Psoas muscle (tissue), 8 donors: ENCODE measurements at places on chromosomes 2 and 18. TPM values are rescaled to one million over a fixed set of nuclear protein-coding genes. Genes with fewer than 3 reads are reported as not detected.

GRCh38 chr2:116787848-116788247, 1026.6 kb upstream of the DDX18 start:
- no peak for DNase-seq

DNA sequence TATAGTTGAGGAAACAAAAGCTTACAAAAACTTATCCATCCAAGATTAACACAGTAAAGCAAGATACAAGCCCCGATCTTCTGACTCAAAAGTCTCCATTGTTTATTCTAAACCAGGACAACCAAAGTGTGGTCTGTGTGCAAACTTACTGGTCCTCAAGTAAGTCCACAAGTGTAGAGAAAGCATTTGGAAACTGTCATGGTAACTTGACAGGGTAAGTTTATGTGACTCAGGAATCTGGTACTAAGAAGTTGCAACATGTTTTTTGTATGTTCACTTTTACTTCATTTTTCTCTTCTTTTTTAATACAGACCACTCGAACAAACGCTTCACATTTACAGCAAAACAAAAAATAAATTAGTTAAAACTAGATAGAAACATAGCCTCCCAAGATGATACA, 9.4 kb downstream of the MBD2 start:
- DNase-seq = no peak

GRCh38 chr2:98308532-98308931, 37.7 kb upstream of the CNGA3 start:
- DNase-seq = no peak

DNA sequence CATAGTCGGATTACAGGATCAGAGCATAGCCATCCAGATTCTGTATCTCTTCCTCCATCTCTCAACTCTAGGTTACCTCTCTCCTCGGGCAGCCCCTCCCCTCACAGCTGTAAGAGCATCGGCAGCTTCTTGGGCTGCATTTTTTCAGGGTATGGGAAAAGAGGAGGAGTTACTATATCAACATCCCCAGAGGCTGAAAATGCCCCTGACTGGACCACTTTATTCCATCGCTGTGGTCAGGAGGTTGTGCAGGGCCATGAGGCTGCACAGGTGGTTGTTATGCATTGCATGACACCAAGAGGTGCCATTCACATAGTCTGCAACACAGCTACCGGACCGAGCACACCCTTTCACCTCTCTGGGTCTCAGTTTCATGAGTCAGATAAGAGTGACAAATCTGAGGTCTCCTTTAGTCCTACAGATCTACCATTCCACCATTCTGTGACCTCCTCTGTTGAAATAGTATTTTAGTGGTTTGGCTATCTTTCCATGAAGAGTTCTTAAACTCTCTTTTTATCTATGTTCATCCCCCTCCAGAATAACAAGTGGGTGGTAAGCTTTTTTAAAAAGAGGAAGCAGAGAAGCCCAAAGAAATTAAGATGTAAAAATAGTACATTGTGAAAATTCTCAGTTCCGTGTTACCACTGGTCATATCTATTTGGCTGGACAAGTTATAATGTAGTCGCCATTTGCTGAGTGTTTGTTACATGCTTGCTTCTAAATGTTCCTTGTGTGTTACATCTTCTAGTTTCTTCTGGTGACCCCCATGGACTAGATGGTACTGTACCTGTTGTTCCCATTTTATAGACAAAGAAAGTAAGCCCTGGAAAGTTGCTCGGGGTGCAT, 56.6 kb upstream of the SLC1A4 start:
- no peak for DNase-seq

GRCh38 chr2:101307503-101307902, 998 bp downstream of the RNF149 start:
- no peak for DNase-seq

GRCh38 chr2:235390108-235390815, 103.6 kb upstream of the AGAP1 start:
- no peak for DNase-seq

DNA sequence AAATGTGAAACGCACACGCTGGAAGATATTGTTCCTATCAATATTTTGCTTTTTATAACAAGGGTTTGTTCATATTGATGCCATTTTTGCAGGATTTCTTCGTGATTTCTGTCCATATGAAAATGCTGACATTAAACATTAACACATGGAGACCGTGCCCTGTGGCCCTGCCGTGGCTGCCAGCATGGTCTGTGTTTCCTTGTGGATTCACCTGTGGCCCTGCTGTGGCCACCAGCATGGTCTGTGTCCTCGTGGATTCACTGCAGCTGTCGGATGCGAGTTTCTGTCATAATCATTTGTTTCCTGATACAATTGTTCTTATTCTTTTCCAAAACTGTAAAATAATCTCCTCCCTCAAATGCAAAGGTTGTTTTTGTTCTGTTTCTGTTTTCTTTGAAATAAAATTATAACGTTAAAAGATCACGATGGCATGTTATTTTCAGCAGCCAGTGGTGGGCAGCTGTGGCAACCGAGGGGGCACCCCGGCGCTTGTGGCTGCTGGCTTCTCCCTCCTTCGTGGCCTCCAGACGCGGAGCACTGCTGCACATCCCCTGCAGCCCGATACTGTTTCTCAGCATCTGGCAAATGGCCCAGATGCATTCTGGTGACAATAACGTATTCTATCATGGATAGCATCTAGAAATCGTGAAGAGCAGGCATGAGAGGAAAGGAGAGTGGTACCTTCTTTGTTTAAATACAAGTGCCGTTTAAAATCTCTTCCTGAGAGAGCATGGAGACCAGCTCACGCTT, 143.5 kb downstream of the PTGR3 start:
- DNase-seq = no peak

- no peak for DNase-seq
These were observed 469.6 kb upstream of the MYT1L start for GRCh38 chr2:2800697-2801096.

- no peak for DNase-seq
These were observed at the start of gene BCL2 for GRCh38 chr18:63319383-63320122. BCL2 (minus strand) TSS chr18:63319769.

DNA sequence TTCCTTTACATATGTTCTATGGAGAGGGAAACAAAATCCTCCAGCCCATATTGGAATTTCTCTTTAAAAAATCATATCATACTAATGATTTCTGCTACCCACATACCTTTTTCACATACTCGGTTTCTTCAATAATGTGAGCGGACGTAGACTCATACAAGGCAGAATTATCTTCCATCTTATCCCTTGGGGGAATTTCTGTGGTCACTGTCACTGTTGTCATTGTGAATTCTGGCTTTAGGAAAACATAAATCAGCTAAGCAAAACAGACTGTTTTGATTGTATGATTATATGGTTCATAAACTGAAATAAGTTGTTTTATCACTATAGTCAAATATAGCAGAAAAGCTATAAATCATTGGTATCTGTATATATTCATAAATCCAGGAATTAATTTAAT, 16.7 kb downstream of the CCDC68 start:
- DNase-seq = no peak

DNA sequence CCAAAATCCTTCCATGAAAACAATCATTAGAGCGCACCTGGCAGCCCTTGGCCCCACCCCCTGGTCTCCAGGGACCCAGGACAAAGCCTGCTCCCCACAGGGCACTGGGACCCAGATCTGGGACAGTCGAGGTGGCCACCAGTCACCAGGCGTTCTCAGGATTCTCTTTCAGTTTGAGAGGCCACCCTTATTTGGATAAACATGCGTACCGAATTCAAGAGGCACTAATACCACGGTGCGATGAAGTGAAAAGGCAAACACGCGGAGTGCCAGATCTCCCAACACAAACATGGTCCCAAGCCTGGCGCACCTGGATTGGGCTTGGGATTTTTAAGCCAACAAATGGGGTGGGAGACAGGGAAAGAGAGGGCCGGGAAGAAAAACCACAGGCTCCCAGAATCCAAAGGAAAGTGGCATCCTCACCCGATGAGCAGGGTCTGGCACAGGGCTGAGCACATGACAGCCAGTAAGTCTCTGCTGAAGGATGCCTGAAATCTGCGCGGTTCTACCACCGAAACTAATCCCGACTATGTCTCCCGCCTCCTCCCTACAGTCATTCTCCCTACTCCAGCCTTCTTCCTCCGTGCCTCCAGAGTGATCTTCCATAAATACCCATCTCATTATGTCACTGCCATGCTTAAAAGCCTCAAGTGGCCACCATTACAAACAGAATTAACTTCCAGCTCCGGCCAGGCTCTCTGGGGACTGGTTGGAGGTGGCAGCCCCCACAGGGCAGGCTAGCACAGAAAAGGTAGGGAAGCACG, 60.9 kb upstream of the KLHL29 start:
- DNase-seq = no peak

GRCh38 chr2:74863802-74864248, 29.9 kb downstream of the HK2 start:
- no peak for DNase-seq

GRCh38 chr2:169755083-169755870, 21.6 kb downstream of the KLHL23 start:
- DNase-seq = no peak

GRCh38 chr18:3457261-3457724, 7.3 kb downstream of the TGIF1 start:
- DNase-seq = no peak

DNA sequence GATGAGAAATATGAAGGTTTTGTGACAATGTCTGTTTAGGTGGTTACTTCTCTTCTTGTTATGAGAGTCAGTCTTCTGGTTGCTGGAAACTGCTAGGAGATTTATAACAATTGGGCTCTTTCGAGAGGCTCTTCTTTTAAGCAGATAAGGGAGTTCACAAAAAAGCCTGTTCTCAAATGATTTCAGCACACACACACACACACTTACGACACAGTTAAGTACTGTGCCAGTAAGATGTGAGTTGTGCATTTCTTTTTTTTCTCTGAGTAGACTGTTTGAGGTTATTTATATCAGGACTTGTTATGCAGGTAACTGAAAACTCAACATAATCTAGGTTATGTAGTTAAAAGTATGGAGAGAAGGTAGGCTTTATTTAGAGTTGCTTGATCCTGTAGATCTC, 49.8 kb downstream of the MSH2 start:
- no peak for DNase-seq

- DNase-seq = peak; percentile 36
These were observed 799 bp upstream of the KIF1A start for GRCh38 chr2:240820607-240821428.

STAT4 gene
- 0.53 TPM for total RNA-seq

DYNAP gene
- not detected for total RNA-seq

CRYGC gene
- total RNA-seq = not detected

SEH1L gene
- 38.2 TPM for total RNA-seq

AGXT gene
- not detected for total RNA-seq
